H54 (cell line): ENCODE measurements at places on chromosomes 2 and 18.

DNA sequence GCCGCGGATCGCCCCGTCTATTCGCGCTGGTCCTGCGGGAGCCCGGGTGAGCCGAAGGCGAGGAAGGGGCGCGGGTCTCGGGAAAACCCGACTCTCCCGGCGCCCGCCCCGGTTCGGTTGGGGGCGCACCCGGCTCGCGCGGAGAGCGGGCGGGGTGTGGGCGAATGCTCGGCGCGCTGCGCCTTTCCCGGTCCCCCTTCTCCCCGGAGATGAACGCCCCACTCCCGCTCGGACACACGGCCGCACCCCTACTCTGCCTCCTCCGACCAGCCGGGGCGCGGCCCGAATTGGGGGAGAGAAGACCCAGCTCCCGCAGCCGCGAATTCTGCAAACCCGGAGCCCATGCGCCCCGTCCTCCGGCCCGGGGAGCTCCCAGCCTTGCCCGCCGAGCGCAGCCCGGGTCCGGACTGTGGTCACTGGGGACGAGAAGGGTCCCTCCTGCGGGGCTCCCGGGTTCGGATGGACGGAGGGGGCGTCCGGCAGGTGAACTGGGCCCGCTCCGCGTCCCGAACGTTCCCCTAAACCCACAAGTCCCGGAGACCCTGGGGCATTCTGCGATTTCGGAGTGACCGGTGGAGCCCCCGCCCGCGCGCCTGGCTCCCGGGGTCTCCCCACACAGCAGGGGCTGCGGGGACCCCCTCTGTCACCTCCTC is 734 bp downstream of the KCNG2 start:
- DNase-seq = no peak

GRCh38 chr2:74391580-74392448 is 11.7 kb upstream of the DCTN1 start:
- DNase-seq = peak; percentile 68

DNA sequence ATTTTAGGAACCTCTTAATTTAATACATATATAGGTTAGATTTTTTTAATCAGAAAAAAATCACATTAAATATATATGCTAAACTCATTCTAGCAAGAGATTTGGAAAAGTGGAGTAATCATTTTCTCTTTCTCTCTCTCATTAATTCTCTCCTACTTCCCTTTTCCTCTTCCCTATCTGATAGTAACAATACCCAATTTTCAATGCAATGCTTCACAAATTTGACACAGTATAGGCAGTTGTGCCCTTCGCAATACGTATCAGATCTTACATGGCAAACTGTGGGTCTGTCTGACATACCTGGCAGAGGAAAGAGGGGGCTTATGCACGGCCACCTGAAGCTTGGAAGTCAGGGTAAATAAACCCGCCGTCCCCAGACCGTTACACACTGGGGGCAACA is 444.3 kb downstream of the NBAS start:
- DNase-seq = no peak

- DNase-seq = no peak
Observed at GRCh38 chr2:20157193-20157891, 67.6 kb downstream of the SDC1 start.

- DNase-seq = no peak
Observed at GRCh38 chr2:127818241-127818640, 7.3 kb upstream of the WDR33 start.

GRCh38 chr2:74383254-74383653 is 3.1 kb upstream of the DCTN1 start:
- no peak for DNase-seq
